Fibroblast of pulmonary artery (primary cell): ENCODE measurements at places on chromosomes 2 and 18.

DNA sequence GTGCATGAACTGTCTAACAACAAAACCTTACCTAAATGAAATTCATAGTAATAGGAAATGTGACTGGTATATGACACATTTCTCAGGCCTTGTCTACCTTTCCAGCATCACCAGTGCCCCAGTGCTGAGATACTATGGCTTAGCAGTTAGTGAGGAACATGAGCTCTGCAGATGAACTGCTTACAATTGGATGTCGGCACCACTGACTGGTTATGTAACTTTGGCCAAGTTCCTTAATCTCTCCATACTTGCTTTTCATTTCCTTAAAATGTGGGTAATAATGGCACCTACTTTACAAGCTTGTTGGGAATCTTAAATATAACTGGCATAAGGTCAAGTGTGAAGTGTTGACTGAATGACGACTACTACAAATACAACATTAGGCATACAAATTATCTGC is 136.3 kb downstream of the OLA1 start:
- DNase-seq: no peak

GRCh38 chr2:5691985-5692529 is at the start of gene SOX11:
TSS of gene SOX11 (plus strand) at chr2:5692384. CDS start at chr2:5692722, 338 bp downstream.
- peak; percentile 56 for DNase-seq

GRCh38 chr2:222102575-222103349 is 196.0 kb downstream of the PAX3 start:
- no peak for DNase-seq

GRCh38 chr2:181844551-181845290 is 46.8 kb upstream of the ITPRID2 start:
- DNase-seq: no peak

DNA sequence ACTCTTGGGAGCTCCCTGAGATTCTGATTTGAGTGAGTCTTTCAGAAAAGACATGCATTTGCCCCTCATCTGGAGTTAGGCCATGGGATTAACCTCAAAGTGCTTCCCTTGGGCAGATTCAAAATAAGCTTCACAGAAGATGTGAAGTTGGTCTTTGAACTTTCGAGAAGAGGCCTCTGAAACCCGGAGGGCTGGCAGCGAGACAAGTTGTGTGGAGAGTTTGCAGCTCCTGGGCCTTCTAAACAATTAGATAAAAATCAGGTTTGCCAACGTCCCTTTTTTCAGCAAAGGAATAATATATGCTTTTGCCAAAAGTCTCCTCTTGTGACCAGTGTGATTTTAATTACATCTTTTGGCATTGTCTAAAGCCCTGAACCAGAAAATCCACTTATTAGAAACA is 489.7 kb downstream of the SOX11 start:
- no peak for DNase-seq

DNA sequence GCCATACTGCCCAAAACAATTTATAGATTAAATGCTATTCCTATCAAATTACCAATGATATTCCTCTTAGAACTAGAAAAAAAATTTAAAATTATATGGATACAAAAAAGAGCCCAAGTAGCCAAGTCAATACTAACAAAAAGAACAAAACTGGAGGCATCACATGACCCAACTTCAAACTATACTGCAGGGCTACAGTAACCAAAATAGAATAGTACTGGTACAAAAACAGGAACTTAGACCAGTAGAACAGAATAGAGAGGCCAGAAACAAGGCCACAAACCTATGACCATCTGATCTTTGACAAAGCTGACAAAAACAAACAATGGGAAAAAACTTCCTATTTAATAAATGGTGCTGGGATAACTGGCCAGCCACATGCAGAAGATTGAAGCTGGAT is 86.1 kb upstream of the KYNU start:
- DNase-seq: no peak

DNA sequence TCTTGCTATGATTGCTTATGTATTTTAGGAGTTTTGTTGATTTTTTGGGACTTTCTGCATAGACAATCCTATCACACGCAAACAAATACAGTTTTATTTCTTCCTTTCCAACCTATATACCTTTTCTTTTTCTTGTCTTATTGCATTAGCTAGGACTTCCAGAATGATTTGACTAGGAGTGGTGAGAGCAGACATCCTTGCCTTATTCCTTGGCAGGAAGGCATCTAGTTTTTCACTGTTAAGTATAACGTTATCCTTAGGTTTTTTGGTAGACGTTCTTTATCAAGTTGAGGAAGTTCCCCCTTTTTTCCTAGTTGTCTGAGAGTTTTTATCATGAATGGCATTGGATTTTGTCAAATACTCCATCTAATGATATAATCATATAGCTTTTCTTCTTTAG is 25.8 kb downstream of the EHBP1 start:
- DNase-seq: no peak

DNA sequence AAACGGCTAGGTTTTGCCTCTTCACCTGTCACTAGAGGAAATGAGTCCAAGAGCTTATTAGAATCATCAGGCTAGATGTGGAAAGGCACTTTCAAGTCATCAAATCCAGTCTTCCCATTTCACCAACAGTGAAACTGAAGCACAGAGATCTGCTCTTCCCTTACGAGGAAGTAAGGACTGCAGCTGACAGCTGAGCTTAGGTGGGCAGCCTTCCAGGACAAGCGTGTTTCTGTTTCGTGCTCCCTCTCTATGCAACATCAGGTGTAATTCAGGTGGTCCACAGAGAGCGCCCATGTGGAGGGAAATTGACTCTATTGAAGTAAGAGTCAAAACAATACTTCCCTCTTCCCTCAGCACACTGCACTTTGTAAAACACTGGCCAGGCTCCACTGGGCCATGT is 5.5 kb downstream of the CYRIA start:
- DNase-seq: no peak

DNA sequence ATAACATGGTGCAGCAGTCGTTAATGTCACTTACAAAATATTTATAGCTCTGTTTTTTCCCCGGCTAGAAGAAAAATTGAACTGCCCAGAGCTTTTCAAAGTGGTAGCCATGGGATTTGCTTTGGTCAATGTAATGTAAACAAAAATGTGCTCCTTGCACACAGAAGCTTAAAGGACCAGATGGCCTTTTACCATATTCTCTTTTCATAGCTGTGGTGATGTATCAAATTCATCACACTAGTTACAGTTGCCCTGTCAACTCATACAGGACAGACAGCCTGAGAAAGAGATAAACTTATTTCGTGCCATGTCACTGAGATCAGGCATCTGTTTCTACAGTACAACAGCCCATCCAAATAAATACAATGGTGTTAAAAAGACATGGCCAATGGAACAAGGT is 368.1 kb upstream of the CDH19 start:
- DNase-seq: no peak

GRCh38 chr2:221444106-221444505 is 128.0 kb downstream of the EPHA4 start:
- peak; percentile 71 for DNase-seq

DNA sequence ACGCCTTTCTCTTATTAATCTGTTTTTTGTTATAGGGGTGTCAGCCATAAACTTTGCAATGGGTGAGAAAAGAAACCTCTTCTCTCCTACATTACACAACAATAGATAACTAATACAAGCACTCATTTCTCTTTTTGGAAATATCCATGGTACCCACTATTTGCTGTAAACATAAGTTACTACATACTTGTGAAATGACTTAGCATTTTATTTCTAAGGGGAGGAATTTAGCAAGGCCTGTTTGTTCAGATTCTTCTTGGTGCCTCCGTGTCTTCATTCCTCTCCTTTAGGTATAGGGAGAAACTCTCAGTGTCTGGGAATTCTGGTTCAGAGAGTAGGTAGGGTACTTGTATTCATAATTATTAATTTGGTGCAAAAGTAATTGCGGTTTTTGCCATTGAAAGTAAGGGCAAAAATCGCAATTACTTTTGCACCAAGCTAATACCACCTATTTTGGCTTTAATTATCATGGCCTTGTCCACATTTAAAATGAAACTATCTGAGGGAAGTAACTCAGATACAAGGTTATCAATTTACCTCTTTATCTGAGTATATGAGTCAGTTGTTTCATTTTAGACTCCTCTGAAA is 134.8 kb downstream of the MREG start:
- peak; percentile 46 for DNase-seq

- DNase-seq: no peak
Measured at GRCh38 chr2:65390134-65390533, 42.3 kb downstream of the SPRED2 start.

- DNase-seq: no peak
Measured at GRCh38 chr2:147172493-147173188, 672.2 kb upstream of the ACVR2A start.

DNA sequence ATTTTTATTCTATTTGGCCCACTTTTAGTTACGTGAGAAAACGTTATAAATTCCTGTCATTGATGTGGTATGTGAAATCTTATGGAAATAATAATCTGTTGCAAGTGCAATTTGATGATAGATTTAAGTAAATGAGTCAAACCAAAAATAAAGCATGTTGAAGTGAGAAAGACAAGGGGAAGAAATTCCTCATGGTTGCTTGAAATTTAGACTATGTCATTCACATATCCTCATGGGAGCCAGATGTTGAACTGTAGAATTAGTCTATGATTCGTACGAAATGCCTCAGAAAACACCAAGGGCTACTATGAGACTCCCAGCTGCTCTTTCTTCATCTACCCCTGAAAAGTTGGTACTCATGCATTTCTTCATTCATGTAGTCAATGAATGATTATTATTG is 55.7 kb downstream of the KLHL14 start:
- DNase-seq: no peak

GRCh38 chr2:16655445-16655837 is 10.2 kb downstream of the CYRIA start:
- DNase-seq: no peak

DNA sequence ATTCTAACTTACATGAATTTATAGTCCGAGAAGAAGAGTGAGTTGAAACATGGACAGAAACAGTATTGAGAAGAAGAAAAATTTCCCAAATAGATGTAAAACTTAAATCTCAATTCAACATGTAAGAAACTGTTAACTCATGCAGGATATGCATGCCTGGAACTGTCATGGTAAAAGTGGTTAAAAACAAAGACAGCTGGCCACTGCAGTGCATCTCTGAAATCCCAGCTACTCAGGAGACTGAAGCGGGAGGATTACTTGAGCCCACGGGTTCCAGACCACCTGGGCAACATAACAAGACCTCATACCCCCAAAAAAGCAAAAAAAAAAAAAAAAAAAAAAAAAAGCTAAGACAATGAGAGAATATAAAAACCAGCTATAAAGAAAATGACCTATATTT is 93.0 kb upstream of the TTC27 start:
- no peak for DNase-seq

GRCh38 chr2:168244318-168244717 is 3.1 kb downstream of the STK39 start:
- no peak for DNase-seq

GRCh38 chr18:40938615-40939014 is 1016.4 kb upstream of the PIK3C3 start:
- DNase-seq: peak; percentile 18

DNA sequence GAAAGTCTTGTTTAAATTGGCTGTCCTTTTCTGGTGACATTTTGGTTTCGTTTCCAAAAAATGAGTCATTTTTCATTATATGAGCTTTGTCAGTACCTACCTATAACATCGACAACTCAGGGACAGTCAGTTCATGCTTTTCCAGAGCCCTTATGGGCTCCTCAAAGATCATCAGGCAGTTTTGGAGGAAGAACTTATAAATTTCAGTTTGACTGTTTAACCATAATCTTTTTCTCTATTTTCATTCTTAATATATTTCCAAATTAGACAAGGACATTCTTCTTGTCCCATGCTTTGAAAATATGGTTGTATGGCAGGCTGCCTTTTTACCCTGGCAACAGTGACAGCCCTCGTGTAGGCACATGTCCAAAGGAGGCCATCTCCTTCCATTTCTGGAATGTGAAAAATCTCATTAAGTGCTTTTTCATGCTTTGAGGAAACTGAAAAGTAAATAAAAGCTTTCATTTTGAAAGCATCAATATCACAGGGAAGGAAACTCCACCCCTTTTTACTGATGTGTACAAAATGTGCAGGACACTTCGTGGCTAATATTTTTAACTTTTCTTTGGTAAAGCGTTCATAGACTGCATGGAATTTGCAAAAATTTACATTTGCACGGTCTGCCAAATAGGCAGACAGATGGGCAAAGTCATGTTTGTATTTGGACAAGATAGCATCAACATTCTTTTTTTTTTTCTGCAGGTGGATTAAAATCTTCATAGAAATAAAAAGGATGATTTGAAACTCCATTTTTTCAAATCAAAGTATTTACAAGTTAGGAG is 7.2 kb upstream of the PROC start:
- DNase-seq: peak; percentile 69

- DNase-seq: no peak
Measured at GRCh38 chr2:151795646-151796240, 32.5 kb downstream of the ARL5A start.

DNA sequence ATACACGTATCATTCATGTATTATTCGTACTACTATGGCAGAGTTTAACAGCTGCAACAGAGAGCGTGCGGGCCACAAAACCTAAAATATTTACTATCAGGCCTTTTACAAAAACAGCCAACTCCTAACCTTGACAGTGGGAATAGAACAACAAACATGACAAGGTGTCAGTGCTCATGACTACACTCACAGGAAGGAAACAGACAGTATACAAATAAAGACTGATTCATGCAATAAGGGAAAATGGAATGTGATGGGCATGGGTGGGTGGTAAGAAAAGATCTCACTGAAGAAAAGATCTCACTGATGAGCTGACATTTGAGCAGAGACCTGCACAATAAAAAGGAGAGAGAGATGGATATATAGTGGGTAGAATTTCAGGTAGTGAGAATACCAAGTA is 347.8 kb downstream of the ALK start:
- no peak for DNase-seq

GRCh38 chr2:130820279-130820861 is 16.3 kb upstream of the ARHGEF4 start:
- peak; percentile 49 for DNase-seq

DNA sequence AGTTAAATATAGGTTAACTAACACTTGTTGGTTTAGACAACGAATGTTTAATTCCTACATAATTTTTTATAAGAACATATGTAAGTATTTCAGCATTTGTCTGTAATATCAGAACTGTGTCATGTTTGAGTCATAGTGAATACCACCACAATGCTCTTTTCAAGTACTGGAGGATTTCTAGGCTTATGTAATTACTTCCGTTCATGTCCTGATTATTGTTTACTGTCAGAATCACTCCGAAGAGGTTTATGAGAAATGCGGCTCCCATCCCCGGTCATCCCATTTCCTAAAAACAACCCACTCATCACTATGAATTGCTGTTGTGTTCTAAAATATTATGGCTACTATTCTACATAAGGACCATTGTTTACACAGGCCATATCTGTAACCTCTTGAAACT is 45.1 kb downstream of the CDH19 start:
- peak; percentile 42 for DNase-seq

- no peak for DNase-seq
Measured at GRCh38 chr2:184367211-184367610, 231.1 kb upstream of the ZNF804A start.

GRCh38 chr18:26121476-26121875 is 12.2 kb upstream of the PSMA8 start:
- DNase-seq: peak; percentile 59

DNA sequence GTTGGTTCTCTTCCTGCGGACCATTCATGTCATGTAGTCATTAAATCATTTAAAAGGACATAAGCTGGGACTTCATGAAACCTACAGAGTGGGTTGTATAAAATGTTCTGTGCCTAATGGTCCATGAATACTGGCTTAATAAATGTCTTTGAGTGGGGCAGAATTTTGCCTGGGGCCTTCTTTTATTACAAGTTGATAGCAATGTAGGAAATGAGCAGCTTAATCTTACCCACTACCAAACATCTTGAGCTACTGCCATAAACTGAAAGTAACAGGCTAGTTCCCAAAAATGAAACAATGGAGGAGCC is 130.9 kb downstream of the TMEM17 start:
- no peak for DNase-seq
